NCI-H2029 (cell line): ENCODE measurements at places on chromosomes 7 and 10.

GRCh38 chr7:155931396-155932085 lies 119.3 kb upstream of the SHH start:
- DNase-seq: no peak

DNA sequence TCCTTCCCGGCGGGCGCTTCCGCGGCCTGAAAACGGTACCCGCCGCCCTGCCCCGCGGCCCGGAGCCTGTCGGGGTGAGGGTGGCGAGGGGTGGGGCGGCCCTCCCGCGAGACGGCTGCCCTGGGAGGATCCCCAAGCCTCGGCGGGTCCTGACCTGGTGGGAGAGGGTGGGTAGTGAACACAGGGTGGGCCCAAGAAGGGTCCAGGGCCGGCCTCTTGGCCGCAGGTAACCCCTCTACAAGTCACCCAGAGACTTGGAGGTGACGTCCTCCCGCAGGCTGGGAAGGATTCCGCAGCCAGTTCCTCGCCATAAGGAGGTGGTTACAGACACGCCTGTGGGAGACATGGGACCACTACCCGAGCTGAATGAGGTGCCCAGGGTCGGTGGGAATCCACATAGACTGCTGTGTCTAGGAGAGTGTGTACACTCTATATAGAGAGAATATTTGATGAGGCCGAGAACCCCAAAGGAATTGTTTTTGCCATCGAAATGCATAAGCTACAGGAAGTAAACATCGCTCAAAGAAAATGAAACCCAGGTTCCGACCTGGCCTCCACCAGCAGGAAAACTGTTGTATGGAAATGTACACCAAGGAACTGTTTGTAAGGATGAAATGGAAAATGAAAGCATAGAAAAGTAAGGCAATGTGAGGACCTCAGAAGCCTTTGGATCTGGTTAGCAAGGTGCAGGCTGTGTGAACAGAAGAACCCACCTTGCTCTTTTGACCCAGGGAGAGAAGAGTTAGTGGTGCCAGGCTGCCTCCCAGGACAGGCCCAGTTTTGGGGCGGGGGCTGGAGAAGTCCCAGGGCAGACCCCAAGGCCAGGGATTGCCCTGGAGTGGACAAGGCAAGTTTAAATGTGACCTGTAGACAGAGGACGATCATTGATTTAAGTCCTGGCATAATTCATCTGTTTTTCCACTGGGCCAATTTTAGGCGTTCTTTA lies 659 bp downstream of the OPTN start:
- DNase-seq: no peak

DNA sequence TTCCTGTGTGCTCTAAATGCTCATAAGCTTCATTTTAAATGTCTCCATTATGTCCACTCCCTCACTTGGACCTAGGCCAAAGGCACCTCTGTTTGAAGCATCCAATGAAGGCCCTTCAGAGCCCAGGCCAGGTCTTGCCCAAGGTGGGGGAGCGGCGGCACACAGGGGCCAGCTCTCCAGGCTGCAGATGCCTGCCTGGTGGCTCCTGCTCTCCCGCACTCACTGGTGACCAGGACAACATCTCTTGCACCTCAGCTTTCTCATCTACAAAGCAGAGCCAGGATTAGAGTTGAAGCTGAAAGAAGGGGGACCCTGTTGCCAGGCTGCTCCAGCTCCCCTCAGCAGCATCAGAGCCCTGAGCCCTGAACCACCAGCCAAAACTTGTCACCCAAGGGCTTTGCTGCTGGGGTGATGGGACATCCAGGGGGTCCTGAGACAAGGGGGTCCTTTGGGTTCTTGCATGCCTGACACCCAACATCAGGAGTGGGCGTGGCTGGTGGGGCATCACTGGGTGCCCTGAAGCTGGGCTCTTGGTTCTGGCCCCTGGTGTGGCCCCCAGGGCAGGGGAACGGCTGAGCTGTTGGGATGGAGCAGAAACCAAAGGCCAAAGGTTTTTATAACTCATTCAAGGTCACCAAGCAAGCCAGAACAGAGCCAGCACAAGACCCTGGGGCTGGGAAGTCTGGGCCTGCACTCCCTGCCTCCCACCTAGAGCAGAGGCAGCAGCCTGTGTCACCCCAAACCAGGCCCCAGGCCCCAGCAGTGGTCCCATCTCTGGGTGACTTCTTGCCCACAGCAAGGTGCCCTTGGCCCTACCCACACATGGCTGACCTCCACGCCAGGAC lies 1.2 kb downstream of the NACAD start:
- no peak for DNase-seq

- no peak for DNase-seq
These were observed 154.6 kb upstream of the TARP start for GRCh38 chr7:38428041-38428440.

DNA sequence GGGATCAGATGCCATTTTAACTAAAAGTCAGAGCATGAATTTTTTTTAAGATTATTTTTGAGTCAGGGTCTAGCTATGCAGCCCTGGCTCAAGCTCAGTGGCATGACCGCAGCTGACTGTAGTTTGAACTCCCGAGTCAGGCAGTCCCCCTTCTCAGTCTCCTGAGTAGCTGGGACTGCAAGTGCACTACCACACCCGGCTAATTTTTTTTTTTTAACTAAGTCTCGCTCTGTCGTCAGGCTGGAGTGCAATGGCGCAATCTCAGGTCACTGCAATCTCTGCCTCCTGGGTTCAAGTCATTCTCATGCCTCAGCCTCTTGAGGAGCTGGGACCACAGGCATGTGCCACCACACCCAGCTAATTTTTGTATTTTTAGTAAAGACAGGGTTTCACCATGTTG lies 7.8 kb downstream of the TAS2R41 start:
- no peak for DNase-seq

DNA sequence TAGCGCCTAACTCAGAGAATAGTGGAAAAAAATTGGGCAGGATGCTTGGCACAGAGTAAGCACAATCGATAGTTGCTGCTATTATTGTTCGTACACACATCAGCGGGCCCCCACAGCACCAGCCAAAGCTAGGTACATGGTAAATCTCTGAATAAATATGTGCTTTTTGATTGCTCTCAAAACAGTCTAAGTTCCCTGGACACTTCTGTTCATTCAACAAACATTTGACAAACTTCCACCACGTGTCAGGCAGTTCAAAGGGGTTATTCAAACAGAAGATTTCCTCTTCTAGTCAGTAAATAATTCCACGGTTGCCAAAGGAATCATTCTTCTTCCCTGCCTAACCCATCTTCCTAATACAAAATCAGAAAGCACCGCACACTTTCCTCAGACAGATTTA lies 150.8 kb downstream of the DGKI start:
- peak; percentile 13 for DNase-seq

DNA sequence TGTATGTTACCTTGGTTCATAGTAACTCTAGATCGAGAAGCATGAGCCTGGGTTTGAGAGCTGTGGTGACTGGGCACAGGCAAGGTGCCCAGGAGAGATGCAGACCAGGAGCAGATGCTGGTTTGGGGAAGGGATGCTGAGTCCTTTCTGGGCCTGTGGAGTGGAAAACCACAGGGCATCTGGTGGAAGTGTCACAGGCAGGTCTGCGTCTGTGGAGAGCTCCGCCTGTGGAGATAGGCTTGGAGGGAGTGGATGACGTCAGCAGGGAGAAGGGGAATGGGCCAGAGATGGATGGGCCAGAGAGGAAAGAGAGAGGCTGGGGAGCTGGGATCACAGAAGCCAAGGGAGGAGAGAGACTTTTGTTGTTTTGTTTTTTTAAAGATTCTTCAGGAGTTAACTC lies 14.8 kb downstream of the CYP26A1 start:
- no peak for DNase-seq

DNA sequence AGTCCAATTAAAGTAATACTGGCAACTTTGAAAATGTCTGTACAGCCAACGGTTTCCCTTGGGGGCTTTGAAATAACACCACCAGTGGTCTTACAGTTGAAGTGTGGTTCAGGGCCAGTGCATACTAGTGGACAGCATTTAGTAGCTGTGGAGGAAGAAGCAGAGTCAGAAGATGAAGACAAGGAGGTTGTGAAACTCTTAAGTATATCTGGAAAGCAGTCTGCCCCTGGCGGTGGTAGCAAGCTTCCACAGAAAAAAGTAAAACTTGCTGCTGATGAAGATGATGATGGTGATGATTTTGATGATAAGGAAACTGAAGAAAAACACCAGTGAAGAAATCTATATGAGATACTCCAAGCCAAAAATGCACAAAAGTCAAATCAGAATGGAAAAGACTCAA lies 72.2 kb downstream of the ZNF783 start:
- DNase-seq: no peak

DNA sequence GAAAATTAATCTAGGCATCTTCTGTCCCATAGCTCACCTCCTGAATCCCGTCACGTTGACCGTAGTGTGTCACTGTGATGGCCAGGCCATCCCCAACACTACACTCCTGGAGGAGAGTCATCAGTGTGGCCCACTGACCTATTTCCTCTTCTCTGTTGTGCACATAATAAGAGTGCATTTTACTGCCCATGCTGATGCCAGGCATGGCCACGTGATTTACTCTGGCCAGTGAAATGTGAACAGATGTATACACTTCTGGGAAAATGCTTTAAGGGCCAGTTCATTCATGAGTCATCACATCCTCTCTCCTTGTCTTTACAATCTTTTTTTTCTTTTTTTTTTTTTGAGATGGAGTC lies 101.9 kb upstream of the PIP4K2A start:
- DNase-seq: no peak

DNA sequence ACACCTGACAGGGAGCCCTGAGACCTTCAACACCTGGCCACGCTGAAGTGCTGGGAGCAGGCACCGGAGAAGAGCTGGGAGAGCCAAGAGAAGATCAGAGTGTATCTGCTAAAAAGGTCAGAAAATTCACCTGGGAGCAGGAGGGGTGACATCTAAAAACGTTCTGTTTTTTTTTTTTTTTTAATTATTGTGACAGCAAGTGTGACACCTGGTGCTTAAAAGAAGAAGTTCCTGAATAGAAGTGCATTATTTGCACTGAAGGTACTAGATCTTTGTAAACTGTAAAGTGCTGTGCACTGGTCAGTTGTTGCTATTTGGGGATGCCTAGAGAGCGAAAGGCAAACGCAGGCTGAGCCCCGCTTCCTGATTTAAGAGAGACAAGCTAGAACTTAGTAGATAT lies 422.0 kb downstream of the PLXNA4 start:
- no peak for DNase-seq

DNA sequence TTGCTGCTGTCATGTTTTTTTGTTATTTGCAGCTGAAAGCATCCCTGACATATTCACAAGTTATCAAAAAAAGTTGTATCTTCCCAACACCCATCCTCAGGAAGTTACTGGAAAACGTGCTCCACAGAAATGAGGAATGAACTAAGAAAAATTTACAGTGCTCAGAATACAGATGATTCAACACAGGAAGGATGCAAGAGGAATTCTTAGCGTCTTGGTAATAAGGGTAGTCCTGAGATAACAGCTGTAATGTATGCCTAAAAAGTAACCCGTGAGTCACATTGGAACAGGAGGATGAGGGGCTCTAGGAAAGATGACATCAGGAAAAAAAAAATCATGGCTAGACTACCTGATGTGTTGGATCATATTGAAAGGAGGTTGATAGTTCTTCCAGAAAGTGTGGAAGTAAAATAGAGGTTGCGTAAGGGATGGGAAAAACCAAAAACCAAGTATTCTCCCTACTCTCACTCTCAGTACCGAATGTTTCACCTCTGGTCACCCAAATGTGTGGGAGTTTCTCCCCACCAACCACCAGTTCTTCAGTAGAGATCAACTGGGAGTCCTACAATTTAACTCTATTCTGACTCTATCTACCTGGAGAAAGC lies 3.9 kb downstream of the ADAM12 start:
- DNase-seq: no peak

DNA sequence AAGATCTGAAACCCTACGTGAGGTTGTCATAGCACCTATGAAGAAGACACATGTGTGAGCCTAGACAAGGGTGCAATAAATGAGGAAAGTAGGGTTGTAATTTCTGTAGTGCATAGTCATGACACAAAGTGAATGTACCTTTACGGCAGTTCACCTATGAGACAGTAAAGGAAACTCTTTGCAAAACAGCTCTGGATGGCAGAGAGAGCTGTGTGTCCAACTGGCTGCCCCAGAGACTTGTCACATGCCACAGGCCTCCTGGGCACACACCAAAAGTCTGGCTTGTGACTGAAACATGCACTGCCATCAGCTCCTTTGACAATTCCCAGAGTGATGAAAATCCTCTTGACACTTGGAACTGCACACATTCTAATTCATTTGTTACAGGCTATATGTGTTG lies 90.7 kb upstream of the NAMPT start:
- DNase-seq: no peak

- DNase-seq: peak; percentile 40
These were observed 3.5 kb downstream of the DENND11 start for GRCh38 chr7:141698247-141699015.

DNA sequence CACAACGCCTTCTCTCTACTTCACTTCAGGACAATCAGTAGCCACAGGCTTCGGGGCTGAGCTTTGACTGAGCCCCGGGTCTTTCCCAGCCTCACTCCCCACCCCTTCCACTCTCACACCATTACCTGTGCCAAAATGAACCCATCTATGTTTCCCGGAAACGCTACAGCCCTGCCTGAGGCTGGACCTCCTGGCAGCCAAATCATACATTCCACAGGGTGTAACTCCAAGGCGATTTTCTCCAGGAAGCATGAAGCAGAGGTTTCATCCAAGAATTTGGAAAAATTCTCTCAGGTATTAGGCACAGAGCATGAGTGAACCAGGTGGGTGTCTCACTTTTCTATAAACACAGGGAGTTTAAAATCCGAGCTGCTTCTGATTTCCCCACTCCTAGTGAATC lies 286.3 kb downstream of the TNS3 start:
- DNase-seq: no peak

DNA sequence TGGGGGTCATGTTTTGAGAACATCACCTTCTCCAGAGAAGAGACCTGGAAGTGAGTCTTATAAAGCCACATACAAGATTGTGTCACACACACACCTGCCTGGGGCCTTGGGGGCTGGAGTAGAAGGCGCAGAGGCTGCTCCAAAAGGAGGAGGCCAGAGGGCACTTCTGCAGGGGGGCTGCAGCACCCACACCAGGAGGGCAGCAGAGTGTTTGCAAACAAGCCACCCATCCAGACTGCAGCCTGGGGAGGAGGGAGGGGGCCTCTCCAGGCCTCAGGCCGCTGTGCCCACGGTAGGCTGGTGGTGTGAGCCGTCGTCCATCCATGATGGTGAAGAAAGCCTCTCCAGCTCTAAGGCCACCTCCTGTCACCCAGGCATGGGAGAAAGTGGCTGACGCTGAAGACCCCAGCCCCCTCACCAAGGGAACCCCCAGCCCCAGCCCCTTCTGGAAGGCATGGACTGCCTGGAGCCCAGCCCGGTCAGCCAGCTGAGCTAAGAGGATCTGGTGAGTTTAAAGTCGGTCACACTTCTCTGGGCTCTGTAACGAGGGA lies 77.5 kb downstream of the FOXL3 start:
- no peak for DNase-seq

GRCh38 chr7:17774716-17775288 lies 165.5 kb downstream of the SNX13 start:
- DNase-seq: no peak

DNA sequence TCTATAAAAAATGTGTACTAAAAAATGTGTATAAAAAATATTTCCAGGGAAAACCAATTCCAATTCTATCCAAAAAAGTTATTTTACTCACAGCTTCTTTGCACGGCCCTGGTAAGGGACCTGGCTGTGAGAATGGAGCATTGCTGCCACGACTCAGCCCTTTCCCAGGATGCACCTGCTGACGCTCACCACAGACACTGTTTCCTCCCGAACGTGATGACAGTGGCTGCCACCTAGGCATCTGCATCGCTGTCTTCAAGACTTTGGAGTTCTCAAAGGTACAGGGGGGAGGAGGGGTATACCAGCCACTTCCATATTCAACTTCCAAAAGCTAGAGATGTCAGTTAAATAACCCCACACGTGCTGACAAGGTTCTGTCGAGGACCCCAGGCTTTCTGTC lies 23.9 kb upstream of the PTPRN2 start:
- no peak for DNase-seq
